Panc1 (cell line): ENCODE measurements at places on chromosomes 16 and 17.

DNA sequence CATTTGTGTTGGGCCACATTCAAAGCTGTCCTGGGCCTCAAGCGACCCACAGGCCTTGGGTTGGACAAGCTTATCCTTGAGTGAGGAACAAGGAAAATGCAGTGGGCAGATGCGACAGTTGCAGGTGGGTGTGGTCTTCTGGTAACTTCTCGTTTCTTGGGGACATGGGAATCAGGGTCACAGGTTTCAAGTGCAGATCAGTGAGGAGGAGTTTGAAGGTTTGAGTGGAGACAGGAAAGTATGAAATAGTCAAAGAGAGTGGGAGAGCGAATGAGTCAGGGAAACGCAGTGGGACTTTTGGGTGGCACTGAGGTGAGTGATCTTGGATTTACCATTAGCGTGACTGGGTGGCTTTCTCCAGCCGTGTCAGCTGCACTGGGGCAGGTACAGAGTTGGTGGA lies 15.4 kb upstream of the CCL22 start:
- no peak for DNase-seq

DNA sequence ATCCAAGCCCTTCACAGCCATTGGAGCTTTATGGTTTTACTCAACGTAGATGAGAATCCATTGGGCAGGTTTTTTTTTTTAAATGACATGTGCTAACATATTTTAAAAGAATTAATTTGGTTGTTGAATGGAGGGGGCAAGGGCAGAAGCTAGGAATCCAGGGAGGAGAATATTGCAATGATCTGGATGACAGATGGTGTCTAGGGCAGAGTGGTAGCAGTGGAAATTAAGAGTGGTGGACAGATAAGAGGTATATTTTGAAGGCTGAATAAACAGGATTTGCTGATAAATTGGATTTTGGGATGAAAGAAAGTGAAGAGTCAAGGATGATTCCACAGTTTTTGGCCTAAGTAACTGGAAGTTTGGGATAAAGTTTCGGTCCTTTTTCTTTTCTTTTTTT lies 54.8 kb upstream of the DHX40 start:
- no peak for DNase-seq

GRCh38 chr16:11073407-11073999 lies 129.1 kb downstream of the CLEC16A start:
- no peak for DNase-seq

DNA sequence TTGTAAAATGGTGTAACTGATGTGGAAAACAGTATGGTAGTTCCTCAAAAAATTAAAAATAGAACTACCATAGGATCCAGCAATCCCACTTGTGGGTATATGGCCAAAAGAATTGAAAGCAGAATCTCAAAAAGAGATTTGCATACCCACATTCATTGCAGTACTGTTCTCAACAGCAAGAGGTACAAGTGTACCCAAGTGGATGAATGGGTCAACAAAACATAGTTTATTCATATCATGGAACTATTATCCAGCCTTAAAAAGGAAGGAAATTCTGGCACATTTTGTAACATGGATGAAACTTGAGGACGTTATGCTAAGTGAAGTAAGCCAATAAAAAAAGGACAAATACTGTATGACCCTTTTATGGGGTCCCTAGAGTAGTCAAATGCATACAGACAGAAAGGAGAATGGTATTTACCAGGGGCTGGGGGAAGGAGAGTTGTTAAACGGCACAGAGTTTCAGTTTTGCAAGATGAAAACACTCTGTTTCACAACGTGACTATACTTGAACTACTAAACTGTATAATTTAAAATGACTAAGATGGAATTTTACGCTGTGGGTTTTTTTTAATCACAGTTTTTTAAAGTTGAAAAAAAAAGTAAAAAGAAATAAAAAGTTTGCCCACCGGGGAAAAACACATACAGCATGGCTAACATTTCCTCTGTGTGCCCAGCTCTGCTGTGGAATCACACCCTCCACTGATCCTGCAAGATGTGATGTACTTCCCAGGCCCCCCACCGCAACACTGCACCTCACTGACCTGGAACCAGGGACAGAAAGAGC lies 6.1 kb downstream of the TVP23A start:
- no peak for DNase-seq
